ENCODE measurements at places on chromosomes 12 and 14. TPM values are rescaled to one million over a fixed set of nuclear protein-coding genes. Genes with fewer than 3 reads are reported as not detected.

The NPFF gene
- total RNA-seq, result not detected

The OTX2 gene
- total RNA-seq, result 0.27 TPM

The GLI1 gene
- 0.91 TPM for total RNA-seq

The SMCO2 gene
- total RNA-seq, result 1.6 TPM

The VDR gene
- total RNA-seq, result 0.38 TPM

DNA sequence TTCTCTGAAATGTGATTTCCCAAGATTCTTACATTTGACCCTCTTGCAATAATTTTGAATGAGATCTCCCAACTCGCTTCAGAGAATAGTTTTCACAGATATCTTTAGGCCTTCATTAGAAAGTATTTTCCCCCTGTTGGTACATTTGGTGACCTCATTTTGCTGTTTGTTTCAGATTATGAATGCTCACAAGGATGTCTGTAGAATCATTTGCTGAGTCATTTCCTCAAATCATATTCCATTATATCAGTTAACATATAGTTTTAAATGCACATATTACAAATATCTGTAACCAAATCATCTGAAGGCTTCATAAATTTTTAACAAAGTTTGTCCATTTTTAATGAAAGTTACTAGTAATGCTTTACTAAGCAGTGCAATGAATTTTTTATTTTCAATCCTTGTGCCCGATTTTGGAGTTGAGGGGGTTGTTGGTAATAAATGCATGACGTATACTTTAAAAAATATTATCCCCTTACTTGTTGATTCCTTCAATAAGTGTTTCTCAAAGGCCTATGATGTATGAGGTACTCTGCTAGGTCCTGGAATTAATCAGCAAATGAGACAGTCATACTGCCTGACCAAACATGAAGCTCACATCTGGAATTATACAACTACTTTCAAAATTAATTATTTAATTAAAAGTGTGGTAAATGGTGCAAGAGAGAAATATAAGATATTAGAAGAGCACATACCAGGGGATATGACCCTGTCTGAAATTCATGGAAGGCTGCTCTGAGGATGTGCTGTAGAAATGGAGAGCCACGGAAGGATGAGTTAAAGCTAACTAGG, 126.9 kb upstream of the RAP1B start:
- H3K4me1 ChIP-seq, result peaks cover 9% of the 10 kb centered on the region
- peaks cover 7% of the 10 kb centered on the region for H3K27me3 ChIP-seq
- H3K4me3 ChIP-seq, result no peak overlapping the region
- DNase-seq, result no peak

- H3K27ac ChIP-seq, result peak overlapping the region; percentile 56
- H3K36me3 ChIP-seq, result peaks cover 3% of the 10 kb centered on the region
- no peaks in the 10 kb centered on the region for H3K27me3 ChIP-seq
- no peak overlapping the region for H3K4me3 ChIP-seq
Observed at GRCh38 chr14:39393289-39393688, 38.9 kb downstream of the FBXO33 start.

DNA sequence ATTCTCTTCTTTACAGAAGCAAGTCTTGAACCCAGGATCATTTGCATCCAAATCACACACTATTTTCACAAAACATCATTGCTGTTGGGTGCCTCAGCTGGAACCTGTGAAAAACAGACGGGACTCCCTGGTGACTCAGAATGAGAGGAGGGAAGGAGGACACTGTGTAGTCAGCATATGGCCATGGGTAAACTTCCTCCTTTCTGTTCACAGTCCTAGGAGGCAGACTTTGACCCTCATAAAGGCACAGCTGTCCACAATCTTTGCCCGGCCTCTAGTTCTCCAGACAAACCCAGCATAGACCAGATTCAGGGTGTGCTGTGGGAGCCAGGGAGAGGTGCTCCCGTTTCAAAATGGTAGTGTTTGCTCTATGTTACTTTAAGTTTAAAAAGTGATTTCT, 62.0 kb downstream of the DYRK2 start:
- no peaks in the 10 kb centered on the region for H3K36me3 ChIP-seq
- peak overlapping the region; percentile 85 for H3K27ac ChIP-seq
- H3K4me1 ChIP-seq, result peaks cover 18% of the 10 kb centered on the region
- H3K27me3 ChIP-seq, result no peaks in the 10 kb centered on the region
- no peak overlapping the region for H3K4me3 ChIP-seq

- H3K4me3 ChIP-seq, result no peak overlapping the region
- no peak for DNase-seq
- H3K36me3 ChIP-seq, result no peaks in the 10 kb centered on the region
- H3K4me1 ChIP-seq, result peaks cover 2% of the 10 kb centered on the region
Observed at GRCh38 chr12:45458238-45458637, 242.3 kb downstream of the ANO6 start.

- DNase-seq, result peak; percentile 6
- H3K27me3 ChIP-seq, result peaks cover 16% of the 10 kb centered on the region
- H3K4me1 ChIP-seq, result no peaks in the 10 kb centered on the region
- no peak overlapping the region for H3K4me3 ChIP-seq
- no peak overlapping the region for H3K27ac ChIP-seq
Observed at GRCh38 chr14:104496095-104496494, 83.5 kb upstream of the C14orf180 start.

DNA sequence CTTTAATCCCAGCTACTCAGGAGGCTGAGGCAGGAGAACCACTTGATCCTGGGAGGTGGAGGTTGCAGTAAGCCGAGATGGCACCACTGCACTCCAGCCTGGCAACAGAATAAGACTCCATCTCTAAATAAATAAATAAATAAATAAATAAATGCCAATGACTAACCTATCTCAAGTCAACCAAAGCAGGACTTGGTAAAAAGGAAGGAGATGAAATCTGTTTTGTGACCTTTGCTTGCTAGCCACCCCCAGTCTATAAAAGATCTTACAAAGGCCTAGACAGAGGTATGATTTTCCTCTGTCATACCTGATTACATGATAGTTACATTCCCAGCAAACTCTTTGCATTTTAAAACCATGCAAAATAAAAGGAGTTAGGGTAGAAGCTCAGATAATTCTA, 13.5 kb upstream of the METTL17 start:
- H3K4me3 ChIP-seq, result no peak overlapping the region
- H3K4me1 ChIP-seq, result peaks cover 2% of the 10 kb centered on the region
- peaks cover 24% of the 10 kb centered on the region for H3K27me3 ChIP-seq

GRCh38 chr12:128994856-128995255, 141.6 kb downstream of the GLT1D1 start:
- H3K27ac ChIP-seq, result no peak overlapping the region
- no peak overlapping the region for H3K4me3 ChIP-seq
- DNase-seq, result no peak
- H3K36me3 ChIP-seq, result no peaks in the 10 kb centered on the region
- no peaks in the 10 kb centered on the region for H3K27me3 ChIP-seq
- no peaks in the 10 kb centered on the region for H3K4me1 ChIP-seq

- no peaks in the 10 kb centered on the region for H3K4me1 ChIP-seq
- no peak overlapping the region for H3K27ac ChIP-seq
- peaks cover 12% of the 10 kb centered on the region for H3K27me3 ChIP-seq
- no peak for DNase-seq
Observed at GRCh38 chr12:129257524-129257923, 404.2 kb downstream of the GLT1D1 start.

- H3K4me1 ChIP-seq, result peaks cover 30% of the 10 kb centered on the region
- no peak for DNase-seq
- H3K36me3 ChIP-seq, result no peaks in the 10 kb centered on the region
Observed at GRCh38 chr14:68651075-68651474, 141.8 kb downstream of the ZFP36L1 start.

GRCh38 chr14:51395361-51395849, 155.4 kb downstream of the TMX1 start:
- H3K36me3 ChIP-seq, result no peaks in the 10 kb centered on the region
- DNase-seq, result no peak
- H3K4me3 ChIP-seq, result no peak overlapping the region
- H3K4me1 ChIP-seq, result peaks cover 34% of the 10 kb centered on the region

DNA sequence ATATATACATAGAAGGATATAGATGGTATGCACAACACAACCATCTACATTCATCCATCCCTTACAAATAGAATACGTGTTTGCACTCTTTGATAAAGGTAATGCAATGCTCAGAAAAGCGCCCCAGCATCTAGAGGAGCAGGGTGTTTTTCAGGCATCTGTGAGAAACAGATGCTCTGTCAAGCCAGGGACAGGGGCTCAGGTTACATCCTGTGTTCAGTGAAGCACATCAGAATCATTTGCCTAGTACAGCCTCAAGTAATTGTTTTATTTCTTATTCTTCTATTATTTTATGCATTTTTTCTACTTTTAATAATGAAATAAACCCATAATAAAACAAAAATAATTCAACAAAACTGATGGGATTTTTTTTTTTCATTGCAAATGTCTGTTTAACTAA, 50.5 kb upstream of the HIF1A start:
- H3K27ac ChIP-seq, result no peak overlapping the region
- peaks cover 3% of the 10 kb centered on the region for H3K27me3 ChIP-seq
- no peaks in the 10 kb centered on the region for H3K4me1 ChIP-seq

DNA sequence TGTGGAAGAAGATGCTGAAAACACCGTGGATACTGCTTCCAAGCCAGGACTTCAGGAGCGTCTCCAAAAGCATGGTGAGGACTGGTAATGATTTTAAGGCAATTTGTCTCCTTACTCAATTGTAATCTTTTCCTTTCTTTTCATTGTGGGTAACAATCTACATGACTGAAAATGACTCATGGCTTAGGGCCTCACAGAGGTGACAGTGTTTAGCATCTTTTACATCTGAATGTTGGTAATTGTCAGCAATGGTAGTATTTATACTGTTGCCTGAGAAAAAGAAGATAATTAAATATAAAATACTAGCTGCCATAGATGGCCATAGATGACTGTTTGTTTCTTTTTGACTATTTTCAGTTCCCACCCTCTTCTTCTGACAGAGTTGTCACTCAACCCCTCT, 31.6 kb downstream of the TULP3 start:
- H3K36me3 ChIP-seq, result peaks cover 24% of the 10 kb centered on the region
- no peak overlapping the region for H3K4me3 ChIP-seq
- no peak overlapping the region for H3K27ac ChIP-seq
- no peak for DNase-seq

DNA sequence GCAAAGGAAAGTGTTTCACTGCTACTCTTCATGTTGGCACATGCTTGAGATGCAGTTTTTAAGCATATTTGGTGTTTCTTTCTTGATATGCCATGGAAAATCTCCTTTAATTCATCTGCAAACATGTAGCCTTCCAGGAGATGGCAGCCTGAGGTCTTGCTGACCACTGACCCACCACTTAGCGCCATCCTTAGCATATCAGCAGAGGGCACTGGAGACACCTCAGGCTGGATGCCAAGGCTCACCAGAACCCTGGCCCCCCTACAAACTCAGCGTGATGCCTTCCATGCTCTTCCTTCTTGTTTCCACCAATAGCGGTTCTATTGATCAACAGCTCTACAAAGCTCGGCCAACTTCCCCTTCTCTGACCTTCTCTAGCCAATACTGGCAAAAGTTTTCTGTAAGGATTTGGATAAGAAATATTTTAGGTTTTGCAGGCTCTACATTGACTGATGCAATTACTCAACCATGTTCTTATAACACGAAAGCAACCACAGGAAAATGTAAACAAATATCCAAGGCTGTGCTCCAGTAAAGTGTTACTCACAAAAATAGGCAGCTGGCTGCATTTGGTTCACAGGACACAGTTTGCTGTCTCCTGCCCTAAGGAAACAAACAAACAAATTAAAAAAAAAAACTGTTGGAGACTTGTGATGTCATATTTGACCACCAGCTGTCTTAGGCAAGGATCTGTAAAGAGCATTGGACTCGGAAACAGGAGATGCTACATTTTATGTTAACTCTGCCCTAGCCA, 209.7 kb downstream of the SLC15A4 start:
- H3K4me1 ChIP-seq, result no peaks in the 10 kb centered on the region
- H3K36me3 ChIP-seq, result no peaks in the 10 kb centered on the region
- no peak overlapping the region for H3K27ac ChIP-seq

All from progenitor cell of endocrine pancreas (in vitro differentiated cells).